A549 treated with Mapracorat at 1 μM for 4 hours (cell line): ENCODE measurements at places on chromosomes 6 and 20. TPM values are rescaled to one million over a fixed set of nuclear protein-coding genes. Genes with fewer than 3 reads are reported as not detected.

The SAMD5 gene
- 0.43 to 0.88 TPM (median 0.60 TPM) in 5 replicates for total RNA-seq

The TPMT gene
- 5.5 to 6.0 TPM (median 5.8 TPM) in 5 replicates for total RNA-seq

The CFAP206 gene
- total RNA-seq: 0.42 to 0.99 TPM (median 0.60 TPM) in 5 replicates

The BHLHE23 gene
- not detected in 5 replicates for total RNA-seq

The RFX6 gene
- not detected in 5 replicates for total RNA-seq

The GSTA3 gene
- not detected in 5 replicates for total RNA-seq

The FOXQ1 gene
- 3.5 to 5.5 TPM (median 5.2 TPM) in 5 replicates for total RNA-seq

The RAB32 gene
- total RNA-seq: 35.7 to 45.1 TPM (median 43.7 TPM) in 5 replicates

The CEP250 gene
- 18.4 to 31.4 TPM (median 27.1 TPM) in 5 replicates for total RNA-seq

The PI3 gene
- total RNA-seq: 2.2 to 4.2 TPM (median 3.7 TPM) in 5 replicates
